ENCODE measurements at places on chromosomes 11 and 22.

DNA sequence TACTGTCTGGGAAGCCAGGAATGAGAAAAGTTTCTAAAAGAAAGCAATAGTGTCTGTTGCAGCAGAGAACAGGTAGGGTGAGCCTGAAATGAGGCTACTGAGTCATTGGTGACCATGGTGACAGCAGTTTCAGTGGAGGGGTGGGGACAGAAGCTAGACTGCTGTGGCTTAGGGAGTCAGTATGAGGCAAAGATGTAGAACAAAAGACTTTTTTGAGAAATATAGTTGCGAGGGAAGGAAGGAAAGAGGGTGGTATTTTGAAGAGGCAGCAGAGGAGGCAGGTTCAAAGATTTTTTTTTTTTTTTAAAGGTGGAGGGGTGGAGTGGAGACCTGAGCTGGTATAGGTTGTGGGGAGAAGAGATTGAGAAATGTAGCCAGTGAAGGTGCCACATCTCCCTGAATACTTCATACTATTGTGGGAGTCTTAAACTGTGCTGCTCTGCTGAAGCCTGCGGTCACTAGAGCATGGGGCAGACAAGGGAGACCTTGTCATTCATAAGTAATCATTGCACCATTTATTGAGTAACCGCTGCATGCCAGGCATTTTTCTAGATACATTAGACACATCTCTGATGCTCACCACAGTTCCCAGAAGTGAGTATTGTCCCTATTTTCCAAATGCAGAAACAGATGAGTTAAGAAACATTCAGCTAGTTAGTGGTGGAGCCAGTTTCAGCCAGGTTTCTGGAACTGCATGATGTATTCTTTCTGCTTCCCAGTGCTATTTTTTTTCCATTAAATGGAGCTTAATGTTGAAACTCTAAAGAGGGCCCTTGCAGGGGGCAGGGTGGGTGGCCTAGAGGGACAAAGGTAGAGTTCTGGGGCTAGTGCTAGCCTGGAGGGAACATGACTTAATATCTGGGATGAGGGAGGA lies 49.9 kb downstream of the STIM1 start:
- no peak for DNase-seq

GRCh38 chr11:98180921-98181320 lies 839.8 kb upstream of the CNTN5 start:
- no peak for DNase-seq

DNA sequence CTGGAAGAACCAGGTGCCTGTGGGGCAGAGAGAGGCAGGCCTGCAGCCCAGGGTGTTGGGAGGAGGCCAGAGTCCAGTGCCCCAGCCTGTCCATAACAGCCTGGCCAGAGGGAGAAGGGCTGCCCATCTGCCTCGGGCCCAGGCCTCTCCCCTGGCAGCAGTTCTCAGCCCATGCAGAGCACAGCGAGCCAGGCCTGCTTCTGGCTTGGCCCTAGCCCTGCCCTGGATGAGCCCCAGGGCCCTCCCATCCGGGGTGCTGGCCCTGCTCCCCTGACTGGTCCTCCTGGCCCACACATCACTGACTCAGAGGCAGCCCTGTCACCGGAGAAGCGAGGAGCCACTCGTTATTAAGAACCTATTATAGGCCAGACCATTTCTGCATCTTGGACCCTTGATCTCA lies 19.7 kb upstream of the MYRF start:
- DNase-seq: no peak

DNA sequence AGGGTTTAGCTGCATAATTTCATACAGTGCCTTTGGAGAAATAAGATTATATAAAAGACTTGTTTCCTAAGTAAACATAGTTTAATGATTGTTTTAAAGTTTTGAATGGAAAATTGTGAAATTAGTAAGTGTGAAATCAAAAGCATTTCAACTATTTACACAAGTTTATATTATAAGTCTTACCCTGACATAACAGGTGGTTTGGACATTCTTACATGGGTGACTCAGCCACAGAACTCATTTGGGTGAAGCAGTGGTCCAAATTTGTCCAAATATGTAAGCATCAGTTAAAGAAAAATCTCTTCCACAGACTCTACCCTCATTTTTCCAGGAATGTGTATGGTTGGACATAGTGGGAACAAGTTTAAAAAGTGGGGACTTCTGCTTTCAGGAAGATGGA lies 68.0 kb downstream of the USP47 start:
- no peak for DNase-seq

DNA sequence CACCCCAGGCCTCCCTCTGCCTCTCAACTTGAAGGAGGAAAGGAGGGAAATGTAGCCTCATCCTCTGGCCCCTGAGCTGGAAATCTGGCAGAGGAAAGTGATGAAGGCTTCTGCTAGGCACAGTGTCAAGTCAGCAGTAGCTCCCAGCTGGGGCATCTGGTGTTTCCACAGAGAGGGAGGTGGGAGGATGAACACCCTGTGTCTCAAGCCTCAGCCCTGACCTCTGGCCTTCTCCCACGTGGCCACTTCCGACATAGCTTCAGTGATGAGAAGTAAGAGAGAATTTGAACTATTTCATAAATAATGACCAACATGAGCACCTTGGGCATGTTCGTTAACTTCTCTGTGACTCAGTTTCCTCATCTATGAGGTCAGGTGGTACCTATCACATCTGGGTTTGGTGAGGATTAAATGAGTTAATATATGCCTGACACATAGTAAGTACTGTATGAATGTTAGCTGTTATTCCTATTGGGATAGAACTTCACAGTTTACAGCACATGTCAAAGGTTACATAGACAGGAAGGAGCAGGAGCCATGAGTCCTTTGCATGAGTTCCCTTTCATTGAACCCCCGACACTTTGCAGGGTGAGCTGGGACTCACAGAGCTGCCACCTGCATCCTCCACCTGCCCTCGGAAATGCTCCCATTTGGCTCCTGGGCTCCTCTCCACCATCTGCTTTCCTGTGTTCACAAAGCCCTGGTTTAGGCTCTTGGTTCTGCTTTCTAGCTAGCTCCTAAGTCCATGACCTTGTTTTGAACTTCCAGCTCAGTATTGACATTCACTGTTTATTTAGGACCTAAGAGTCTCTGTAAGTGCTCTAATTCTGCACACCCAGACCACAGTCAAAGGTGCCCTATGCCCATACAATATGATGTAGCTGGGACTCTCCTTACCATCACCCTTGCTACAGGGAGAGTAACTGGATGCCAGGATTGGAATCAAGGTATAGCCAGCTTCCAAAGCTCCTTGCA lies 61.7 kb downstream of the CSNK2A3 start:
- DNase-seq: peak; percentile 91

DNA sequence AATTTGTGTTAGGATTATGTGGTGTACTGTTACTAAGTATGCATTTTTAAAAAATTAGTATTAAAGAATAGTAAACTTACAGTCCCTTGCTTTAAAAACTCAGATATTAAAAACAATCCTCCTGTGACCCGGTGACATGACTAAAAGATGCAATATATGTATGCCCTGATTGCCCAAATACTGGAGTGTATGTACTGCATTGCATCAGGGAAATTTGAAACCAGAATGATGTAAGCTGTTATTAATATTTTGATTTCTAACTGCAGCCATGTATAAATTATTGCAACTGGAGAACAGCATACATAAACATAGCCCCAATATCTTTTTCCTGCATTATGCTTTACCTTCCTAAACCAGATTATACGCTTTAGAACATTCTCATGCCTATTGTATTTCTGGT lies 3.7 kb upstream of the HSPA8 start:
- DNase-seq: no peak

- no peak for DNase-seq
Observed at GRCh38 chr11:112229746-112230433, 3.7 kb downstream of the PTS start.

GRCh38 chr11:46463701-46464421 lies 72.3 kb upstream of the CHRM4 start:
- no peak for DNase-seq

DNA sequence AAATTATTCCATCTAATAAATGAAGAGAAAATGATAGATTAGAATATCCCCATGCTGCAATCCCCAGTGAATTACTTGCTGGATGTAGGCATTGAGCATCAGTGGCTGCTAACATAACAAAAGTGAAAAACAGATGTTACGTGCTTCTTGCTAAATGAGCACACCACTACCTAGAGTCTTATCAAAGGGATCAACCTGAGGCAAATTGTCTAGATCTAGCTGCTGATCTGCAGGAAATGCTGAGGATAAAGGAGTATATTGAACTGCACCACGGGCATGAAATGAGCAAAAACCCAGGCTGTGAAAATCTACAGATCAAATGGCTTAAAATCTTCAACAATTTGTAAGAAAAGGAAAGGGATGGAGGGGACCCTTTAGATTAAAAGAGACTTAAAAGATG lies 45.3 kb upstream of the SCUBE2 start:
- DNase-seq: peak; percentile 11

- no peak for DNase-seq
Observed at GRCh38 chr11:27640954-27641353, 59.3 kb downstream of the BDNF start.
